ENCODE measurements at places on chromosomes 6 and 20.

DNA sequence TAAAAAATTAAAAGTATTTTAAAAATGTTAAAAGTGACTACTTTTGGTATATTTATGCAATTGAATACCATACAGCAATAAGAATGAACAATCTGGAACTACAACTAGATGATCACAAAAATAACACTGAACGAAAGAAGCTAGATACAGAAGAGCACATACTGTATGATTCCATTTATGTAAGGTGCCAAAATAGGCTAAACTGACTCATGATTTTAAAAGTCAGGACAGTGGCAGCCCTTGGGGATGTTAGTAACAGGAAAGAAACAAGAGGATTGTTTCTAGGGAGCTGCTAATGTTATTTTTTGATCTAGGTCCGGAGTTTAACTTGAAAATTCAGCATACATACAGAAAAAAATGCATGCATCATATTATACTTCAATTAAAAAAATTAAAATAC lies 42.3 kb downstream of the KIF13A start:
- no peak for DNase-seq

DNA sequence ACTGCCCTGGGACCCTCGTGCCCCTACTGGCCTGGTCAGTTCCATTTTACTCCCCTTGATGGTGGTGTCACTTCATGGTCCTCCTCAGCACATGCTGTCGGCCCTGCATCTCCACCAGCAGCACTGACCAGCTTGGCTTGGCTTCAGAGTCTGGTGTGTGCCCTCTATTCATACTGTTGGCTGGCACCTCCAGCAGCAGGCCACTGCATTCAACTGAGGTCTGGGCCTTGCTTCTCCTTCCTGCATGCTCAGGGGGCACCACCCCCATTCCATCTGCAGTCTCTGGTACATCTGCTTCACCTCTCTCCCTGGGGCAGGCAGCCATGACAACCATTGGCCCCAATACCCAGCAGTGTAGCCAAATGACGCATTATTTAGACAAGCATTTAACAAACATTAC lies 155.9 kb downstream of the SLC24A3 start:
- DNase-seq: no peak

GRCh38 chr20:24589815-24590177 lies 120.4 kb downstream of the SYNDIG1 start:
- no peak for DNase-seq

DNA sequence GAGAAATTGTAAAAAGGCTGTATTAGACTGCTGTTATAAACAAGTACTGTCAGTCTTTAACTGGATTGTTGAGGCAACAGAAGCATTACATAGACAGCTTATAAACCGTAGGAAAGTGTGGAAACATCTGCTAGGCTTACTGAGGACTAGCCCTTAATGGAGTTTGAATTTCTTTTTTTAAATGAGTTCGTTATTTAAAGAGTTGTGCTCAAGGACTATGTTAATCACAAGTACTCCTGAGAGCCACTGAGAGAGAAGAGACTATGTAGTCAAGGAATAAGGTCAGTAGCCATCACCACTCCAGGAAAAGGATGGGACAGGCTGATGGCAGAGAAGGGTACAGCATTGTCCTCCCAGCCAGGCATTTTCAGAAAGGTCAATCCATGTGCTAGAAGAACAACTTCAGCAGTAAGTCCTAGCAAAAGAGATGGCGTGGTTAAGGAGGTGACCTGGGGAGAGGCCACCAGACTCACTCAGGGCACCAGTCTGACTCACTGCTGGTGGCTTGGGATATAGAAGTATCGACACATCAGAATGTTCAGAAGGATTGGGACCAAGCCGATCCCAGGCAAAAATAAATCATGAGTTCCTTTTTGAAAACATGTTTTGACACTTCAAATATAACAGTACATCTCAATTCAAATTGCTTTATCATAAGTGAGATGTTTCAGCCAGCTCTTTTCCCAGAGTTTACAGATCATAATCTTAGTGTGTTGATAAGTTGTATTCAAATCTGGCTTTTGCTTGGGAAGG lies 6.4 kb downstream of the RPS12 start:
- DNase-seq: no peak

DNA sequence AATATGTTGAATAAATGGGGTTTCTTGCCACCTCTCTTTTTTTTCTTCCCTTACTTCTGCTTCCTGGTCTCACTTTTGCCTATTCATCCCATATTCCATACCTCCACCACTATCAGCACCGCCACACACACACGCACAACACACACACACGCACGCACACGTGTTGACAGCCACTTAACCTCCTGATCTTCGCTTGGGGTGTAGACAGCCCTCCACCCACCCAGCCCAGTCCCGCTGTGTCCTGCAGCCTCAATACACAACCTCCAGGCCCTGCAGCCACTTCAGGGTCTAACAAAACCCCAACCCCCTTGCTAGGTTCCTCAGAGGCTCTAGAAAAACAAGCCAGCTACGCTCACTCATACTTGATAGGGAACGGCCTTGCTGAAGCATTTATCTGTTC lies 72.3 kb downstream of the LINC00237 start:
- no peak for DNase-seq

GRCh38 chr6:135458051-135458450 lies 39.5 kb downstream of the AHI1 start:
- no peak for DNase-seq

DNA sequence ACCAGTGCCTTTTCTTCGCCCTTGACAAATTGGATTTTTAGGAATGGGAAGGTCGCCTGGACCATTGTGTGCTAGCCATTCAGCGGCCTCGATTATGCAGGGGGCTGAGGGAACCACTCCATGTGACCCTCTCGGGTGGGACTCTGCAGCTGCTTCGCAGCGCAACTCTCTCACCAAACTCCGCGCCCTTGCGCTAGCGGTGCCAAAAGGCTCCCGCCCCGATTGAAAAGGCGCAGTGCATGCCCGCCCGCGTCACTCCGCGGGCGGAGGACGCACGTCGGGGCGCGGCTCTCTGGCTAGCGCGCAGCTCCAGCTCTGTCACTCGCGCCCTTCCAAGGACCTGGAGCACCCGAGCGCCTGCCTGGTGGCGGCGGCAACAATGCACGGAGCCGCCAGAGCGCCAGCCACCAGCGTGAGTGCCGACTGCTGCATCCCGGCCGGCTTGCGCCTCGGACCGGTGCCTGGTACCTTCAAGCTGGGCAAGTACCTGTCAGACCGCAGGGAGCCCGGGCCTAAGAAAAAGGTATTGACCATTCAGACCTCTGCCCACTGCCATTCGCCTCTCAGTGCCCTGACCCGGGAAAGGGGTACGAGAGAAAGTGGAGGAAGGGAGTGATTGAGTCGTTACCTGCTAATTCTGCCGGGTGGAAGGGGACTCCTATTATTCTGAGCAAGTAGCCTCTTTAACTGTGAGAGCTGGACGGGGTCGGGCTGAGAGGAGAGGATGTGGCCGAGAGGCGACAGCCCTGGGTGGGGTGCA lies at the start of gene PRDM13:
TSS of gene PRDM13 (plus strand) at position 178 of the 760 bp plus-strand sequence. CDS start at position 380, 202 bp downstream.
- DNase-seq: no peak

DNA sequence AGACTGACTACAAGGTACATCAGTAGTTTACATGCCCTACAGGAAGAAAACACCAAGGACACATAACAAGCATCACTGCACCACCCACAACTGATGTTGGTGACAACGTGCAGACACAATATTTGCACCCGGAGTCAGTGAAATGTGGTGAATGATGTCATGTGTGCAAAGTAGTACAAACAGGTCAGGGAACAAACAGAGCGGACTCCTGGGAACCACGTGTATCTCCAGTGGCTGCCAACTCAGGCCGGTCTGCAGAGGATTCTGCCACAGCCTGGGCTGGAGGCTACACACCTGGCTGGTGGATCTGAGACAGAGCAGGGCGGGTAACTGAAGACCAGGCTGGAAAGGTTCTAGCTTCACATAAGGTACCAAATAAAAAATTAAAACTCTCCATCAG lies 28.2 kb upstream of the RPS6KA2 start:
- DNase-seq: no peak

DNA sequence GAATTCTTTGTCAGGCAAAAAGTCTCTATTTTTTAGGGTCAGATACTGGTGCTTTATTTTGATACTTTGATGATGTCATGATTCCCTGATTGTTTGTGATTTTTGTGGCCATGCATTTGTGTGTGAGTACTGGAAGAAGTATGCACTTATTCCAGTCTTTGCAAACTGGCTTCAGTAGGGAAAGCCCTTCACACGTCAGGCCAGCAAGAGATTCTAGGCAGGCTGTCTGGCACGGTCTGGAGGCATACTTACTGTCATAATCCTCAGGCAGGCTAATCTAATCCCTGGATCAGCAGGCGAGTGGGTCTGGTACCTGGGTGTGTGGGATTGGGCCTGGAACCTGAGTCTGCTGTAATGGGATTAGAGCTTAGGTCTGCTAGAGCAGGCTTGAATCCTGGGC lies 391.8 kb upstream of the MMS22L start:
- no peak for DNase-seq

GRCh38 chr6:12637960-12638641 lies 78.5 kb upstream of the PHACTR1 start:
- DNase-seq: no peak

DNA sequence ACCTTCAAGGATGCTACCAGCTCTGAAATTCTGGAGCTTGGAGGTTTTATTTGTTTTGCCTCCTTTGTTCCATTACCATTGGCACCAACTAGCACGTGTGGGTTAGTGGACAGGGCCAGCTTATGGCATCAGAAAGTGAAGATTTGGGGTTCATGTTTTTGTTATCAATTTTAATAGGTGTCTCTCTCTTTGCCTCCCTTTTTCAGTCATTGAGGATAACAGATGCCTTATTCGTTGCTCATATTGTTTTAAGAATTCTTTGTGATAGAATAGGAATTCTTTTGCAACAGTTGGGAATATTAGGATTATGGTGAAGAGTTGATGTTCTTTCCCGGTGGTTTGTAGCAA lies 22.9 kb downstream of the TMC2 start:
- no peak for DNase-seq

DNA sequence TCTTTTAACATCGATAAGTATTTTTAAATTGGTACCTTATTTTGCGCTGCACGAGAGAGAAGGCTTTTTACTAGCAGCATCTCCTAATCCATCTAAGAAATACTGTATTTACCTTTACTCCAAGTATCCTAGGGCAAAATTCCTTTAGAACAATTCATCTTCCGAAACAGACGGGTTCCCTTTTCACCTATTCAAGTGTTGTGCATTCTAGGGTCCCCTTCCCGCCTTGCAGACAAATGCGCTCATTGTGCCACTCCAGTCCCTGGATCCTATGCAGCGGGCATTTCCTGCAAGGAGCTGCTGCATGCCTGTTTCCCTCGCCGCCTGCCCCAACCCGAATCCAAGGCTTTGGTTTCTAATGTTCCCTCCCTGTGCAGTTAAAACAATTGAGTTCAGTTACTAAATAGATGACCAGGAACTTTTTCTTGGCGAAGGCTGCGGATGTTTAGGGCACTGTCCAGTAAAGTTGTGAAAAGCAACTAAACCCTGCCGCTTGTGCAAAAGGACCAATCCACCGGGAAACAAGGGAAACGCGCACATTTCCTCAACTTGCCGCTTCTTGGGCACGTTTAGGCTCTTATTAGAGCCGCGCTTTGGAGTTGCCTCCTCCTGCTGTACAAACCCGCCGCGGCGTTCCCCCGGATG lies 556 bp upstream of the SCAF8 start:
- no peak for DNase-seq

- DNase-seq: no peak
Observed at GRCh38 chr20:50015993-50016770, 33.4 kb downstream of the SNAI1 start.

DNA sequence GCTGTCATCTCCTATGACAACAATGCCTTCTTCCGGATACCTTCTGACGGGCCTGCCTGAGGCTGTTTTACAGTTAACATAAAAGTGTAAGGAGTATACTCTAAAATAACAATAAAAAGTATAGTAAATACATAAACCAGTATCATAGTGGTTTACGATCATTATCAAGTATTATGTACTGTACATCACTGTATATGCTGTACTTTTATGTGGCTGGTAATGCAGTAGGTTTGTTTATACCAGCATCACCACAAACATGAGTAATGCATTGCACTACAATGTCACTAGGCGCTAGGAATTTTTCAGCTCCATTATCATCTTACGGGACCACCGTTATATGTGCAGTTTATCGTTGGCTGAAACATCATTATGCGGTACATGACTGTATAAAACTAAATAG lies 76.5 kb downstream of the VEGFA start:
- no peak for DNase-seq

- no peak for DNase-seq
Observed at GRCh38 chr6:148414836-148415235, 72.2 kb downstream of the SASH1 start.

GRCh38 chr20:14865169-14865568 lies 527.8 kb upstream of the FLRT3 start:
- no peak for DNase-seq

- no peak for DNase-seq
Observed at GRCh38 chr6:10901770-10902169, 14.9 kb downstream of the SYCP2L start.

DNA sequence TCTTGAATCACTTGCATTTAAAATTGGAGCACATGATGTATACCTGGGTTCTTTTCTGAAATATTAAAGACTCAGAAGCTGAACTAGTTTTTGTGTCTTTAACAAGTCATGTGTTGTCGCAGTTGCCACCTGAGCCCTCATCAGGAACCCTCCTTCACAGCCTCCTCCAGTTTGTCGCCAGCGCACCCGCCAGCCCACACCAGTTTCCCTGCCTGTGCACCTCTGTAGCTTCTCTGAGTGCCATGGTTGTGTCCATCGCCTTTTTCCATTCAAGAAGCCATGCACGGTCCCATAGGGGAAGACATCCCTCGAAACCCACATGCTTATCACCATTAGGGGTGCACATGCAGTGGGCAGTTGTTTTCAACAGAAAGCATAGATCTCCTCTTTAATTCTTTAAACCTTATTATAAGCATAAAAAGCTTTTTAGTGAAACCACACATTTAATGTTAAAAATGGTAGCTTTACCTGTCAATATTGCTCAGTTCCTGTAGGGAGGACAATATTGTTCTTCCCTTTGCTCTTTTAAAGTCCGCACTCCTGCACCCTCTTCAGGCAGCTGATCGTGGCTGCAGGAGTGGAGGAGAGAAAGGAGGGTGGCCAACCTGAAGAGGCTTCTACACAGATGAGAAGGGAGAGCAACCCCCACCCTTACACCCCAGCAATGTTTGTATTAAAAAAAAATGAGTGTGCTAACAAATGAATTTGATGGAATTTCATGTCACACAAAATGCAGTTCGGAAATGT lies 121.9 kb downstream of the CFAP61 start:
- DNase-seq: no peak
